Activated CD8-positive, alpha-beta memory T cell treated with anti-CD3 and anti-CD28 coated beads for 36 hours (primary cell): ENCODE measurements at places on chromosomes 4 and X. TPM values are rescaled to one million over a fixed set of nuclear protein-coding genes. Genes with fewer than 3 reads are reported as not detected.

FRMD7 gene
- total RNA-seq = not detected

LRIT3 gene
- total RNA-seq = 0.23 TPM

HPSE gene
- 7.6 TPM for total RNA-seq

TMEM164 gene
- 11.0 TPM for total RNA-seq

MAP3K15 gene
- total RNA-seq = 0.27 TPM

CFI gene
- 0.17 TPM for total RNA-seq

NWD2 gene
- total RNA-seq = not detected

AMBN gene
- total RNA-seq = not detected
